ENCODE measurements at places on chromosomes 1 and 21.

DNA sequence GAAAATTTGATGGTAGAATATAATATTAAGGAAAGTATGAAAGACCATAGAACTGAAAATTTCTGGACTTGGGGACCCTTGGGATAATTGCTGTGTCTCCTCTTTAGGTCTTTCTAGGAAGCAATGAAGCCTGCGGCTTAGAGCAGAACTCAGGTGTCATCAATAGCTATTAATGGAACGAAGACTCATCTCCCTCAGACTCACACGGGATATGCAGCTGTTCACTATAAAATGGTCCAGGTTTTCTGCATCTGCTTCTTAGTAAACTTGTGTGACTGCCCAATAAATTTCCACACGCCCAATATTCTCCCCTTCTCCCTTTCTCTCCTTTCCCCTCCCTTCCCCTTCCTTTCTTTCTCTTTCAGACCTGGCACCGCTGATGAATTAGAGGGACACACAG, 392.5 kb downstream of the HLX start:
- DNase-seq = no peak

- DNase-seq = no peak
These were observed 58.6 kb upstream of the ZNF281 start for GRCh38 chr1:200468264-200469001.

DNA sequence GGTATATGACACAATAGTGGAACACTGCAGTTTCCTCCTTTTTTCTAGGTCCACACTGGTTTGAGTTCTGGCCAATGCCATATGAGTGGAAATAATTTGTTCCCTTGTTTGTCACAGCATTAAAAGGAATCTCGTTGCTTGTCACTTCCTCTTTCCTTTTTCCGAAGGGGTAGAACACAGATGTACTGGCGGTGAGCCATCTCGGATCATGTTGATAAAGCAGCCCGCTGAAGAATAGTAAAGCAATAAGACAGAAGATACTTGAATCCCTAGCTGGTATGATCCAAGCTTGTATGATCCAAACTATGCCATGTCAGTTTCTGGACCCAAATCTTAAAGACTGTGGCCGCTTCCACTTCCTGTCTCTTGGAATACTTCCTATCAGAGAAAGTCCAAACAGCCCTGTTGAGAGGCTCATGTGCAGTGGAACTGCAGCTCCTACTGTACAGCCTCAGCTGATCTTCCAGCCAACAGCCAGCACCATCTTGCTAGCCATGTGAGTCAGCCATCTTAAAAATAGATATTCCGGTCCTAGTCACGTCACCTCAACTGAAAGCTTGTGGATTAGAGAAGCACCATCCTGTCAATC, 40.3 kb downstream of the CFHR5 start:
- no peak for DNase-seq

- no peak for DNase-seq
These were observed 9.4 kb upstream of the CD55 start for GRCh38 chr1:207311888-207312603.
